ENCODE measurements at places on chromosomes 3 and 15.

- DNase-seq: no peak
Measured at GRCh38 chr3:16406579-16406978, 106.9 kb downstream of the RFTN1 start.

DNA sequence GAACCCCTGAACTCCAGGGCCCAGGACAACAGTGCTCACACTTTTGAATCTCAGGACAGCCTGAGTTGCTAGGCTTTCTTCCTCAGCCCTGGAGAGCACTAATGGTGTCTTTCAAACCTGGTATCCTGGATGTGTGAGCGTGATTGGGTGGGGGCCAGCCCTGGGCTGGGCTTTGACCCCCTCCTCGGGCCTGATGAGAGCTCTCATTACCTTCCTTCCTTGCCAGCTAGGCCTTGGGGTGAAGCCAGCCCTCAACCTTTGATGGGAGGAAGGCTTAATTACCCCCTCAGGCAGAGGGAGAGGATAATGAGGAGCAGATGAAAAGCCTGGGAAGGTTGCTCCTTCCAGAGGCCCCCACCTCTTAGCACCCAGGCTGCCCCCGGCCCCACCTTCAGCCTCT, 31.1 kb upstream of the INSYN1 start:
- no peak for DNase-seq

DNA sequence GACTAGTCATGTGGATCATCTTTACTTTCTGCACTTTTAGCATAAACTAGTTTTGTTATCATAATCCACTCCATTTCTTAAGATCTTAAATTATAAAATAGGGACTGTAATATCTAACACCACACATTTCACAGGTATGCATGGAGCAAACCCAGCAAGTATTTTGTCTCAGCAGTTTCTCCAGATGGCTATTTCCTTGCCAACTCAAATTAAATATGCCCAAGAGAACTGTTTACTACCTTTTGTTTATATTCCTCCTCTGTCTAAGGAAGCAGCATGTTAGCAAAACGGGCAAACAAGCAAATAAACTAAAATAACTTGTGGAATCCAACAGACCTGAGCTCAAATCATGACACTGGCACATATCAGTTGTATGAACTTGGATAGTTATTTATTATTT, 379.8 kb downstream of the LSAMP start:
- no peak for DNase-seq

DNA sequence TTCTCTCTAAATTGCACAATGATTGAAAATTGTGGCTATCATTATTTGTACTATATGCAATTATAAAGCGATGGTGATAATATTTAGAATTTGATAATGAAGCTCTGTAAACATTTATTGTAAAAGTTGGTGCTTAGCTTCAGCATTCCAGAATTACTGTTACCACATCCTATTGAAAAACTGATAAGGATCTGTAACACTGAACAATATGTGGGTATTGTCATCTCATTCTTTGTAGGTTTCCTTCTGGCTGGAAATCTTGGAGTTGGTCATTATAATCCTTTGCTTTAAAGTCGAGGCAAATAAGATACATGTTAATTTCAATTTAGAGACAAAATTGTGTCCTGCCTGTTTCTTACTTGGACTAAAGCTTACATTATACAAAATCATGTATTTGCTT, 323.4 kb upstream of the GOLIM4 start:
- DNase-seq: no peak

- DNase-seq: no peak
Measured at GRCh38 chr15:61186905-61187741, 42.0 kb downstream of the RORA start.

DNA sequence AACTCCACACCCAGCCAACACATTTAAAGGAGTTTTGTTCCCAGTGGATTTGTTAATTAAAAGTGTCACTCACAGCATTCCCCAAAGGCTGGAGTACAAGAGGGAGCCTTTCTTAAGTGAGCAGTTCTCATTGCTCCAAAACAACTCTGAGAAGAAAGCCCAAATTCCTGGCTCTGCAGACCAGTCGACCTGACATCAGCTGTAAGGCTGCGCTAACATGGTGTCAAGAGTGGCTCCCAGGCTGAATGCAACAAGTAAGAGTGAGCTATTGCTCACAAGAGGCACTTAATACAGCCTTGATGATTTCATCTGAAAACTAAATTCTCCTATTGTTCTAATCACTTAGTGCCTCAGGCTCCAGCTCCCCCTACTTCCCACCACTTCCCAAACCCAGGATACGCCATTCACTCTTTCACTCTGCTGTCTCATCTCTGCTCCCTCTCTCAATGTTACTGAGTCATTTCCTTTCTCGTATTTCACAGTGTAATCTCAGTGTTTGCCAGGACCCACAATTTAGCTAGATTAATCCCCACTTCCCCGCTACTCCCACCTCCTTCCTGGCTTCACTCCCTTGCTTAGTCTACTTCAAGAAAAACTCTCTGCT, 81.8 kb downstream of the WWTR1 start:
- DNase-seq: no peak

GRCh38 chr3:151459358-151459757, 1.5 kb downstream of the IGSF10 start:
- no peak for DNase-seq

DNA sequence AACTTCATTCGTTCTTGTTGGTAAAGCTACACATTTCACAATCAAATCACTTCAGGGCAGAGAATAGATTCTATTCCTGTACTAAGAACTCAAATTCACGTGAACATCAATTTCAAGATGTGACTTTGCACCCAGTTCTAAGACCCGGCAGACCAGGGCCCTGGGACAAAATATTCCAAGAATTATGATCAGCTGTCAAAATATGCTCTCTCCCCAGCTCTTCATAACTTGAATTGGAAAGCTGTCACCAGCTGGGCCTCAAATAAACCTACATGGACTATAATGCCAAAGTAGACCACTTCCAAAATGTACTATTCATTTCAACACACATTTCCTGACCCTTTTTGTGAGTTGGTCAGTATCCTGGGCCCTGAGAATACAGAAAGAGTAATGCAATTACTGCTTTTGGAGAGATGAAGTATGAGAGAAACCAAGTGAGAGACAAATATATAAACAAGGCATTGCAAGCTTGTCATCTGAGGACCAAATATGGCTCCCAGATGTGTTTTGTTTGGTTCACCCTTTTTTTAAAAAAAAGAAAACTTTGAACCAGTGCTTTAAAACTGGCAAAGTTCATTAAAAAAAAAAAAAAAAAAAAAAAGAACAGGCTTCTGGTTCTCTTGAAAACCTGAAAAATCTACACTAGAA, 14.9 kb downstream of the MAGI1 start:
- DNase-seq: no peak

DNA sequence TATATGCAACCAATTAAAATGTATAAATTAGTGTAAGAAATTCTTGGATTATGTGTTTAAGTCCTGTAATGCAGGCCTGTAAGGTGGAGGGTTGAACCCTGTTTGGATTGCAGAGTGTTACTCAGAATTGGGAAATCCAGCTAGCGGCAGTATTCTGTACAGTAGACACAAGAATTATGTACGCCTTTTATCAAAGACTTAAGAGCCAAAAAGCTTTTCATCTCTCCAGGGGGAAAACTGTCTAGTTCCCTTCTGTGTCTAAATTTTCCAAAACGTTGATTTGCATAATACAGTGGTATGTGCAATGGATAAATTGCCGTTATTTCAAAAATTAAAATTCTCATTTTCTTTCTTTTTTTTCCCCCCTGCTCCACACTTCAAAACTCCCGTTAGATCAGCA, 65.4 kb upstream of the ACAD9 start:
- DNase-seq: no peak

- DNase-seq: no peak
Measured at GRCh38 chr3:40502034-40502433, 3.8 kb upstream of the ZNF620 start.

DNA sequence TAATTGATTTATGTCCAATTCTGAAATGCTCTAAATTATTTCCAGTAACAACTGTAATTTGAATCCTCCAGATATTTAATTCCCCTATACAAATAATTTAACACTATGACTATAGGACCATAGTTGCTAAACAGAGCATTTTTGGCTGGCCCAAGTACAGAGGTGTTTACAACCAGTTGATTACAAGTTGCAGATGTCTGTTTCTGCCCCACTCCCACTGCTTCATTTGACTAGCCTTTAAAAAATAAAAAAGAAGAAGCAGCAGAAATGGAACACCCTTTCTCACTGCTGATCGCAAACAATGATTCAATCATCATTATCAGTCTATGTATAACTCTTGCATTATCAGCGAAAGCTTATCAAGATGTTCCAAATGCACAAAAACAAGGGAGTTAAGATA, 54.6 kb downstream of the SENP7 start:
- no peak for DNase-seq

DNA sequence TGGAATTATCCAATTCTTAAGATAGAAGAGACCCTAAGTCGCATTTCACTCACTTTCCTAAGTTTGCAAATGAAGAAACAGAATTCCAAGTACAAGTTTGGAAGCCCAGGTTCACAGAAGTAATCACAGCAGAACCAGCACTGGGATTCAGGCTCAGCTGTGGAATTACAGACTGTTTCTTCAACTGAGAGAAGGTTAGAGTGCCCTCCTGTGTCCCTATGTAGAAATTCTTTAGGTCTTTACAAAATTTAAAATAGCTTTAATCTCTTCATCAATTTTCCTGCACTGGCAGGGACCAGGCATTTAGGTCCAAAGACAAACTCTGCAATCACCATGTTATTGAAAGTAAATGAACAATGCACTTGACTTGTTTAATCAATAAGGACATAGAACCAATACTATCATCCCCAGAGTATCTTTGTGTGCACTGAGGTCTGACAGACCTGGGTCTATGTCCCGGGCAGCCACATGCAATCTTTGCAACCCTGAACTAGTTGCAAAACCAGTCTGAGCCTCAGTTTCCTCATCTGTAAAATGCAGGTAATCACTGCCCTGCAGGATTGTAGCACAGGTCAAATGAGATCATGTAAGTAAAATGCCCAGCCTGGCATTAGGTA, 96.3 kb upstream of the ZBED2 start:
- no peak for DNase-seq

DNA sequence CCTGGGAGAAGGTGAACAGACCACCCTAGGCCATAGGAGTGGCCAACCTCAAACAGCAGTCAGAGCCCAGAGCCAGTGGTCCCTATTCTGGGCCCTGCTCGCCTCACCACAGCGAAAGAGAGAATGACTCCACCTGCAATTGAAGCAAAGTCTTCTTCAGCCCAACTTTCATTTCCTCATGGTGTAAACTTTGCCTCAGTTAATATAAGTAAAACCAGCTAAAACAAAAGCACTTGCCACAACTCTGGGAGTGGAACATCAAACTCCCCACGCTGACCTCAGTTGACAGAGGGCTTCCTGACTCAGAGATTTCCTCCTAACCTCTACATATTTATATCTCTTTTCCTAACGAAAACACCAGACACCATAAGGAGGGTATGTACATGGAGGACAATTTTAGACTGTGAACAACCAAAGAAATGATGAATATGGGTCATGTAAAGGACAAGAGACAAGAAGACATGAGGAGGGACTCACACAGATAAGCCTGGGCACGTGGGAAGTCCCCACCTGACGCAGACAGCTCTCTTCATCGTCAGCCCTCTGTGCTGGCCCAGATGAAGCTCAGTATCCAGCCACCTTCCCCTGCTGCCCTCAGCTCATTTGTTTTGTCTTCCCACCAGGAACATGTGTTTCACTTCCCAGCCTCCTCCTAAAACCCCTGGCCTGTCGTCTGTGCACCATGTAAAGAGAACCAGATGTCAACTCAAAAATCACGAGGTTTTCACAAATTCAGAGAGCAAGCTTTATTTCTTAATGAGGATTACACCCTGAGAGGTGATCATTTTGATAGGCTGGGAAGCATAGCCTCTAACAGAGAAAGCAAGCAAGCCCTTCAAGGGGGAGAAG, 140.9 kb downstream of the KCNMB2 start:
- DNase-seq: no peak

DNA sequence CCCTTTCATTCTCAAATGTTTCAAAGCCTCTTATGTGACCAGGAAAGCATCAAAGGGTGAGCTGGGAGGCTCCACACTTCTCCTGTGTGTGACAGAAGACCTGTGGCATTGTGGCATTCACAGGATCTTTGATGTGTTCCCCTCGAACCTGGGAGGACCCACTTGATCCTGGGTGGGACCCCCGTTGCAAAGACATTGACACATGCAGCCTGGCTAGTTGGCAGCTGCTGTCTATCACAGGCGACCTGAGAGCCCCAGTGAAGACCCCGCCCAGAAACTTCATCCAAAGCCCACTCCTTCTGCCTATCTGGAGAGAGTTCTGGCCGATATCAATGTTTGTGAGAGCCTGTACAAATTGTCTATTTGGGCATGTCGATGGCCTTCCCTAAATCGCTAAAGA, 140.4 kb upstream of the ATP2B2 start:
- no peak for DNase-seq

GRCh38 chr3:52527732-52528585, 5.7 kb downstream of the NT5DC2 start:
- no peak for DNase-seq

DNA sequence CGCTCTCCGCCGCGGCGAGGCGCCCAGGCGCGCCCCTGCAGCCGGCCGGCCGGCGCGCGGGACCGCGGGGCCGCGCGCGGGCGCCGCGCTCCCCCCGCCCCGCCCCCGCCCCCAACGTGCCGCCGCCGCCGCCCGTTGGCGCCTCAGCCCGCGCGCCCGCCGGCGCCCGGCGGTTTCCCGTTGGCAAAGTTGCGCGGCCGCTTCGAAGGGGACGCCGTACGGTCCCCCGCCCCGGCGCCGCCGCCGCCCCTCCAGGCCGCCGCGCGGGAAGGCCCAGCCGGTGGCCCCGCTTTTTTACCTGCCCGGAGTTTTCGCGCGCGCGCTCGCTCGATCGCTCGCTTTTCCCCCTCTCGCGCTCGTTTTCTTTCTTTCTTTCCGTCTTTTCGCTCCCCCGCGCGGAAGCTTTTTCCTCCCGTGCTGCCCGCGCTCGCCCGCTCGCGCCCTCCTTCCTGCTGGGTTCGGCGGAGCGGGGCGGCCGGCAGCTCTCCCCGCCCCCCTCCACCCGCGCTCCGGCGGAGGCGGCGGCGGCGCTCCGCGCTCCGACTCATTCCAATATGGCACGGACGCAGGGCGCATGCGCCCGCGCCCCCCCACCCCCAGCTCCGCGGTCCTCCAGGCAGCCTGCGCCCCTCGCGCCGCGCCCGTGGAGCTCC, at the start of gene SFMBT1:
TSS of gene SFMBT1 (minus strand) at position 556 of the 653 bp plus-strand sequence. CDS start 76,945 bp downstream, outside the sequence.
- DNase-seq: peak; percentile 72
